Endothelial cell (in vitro differentiated cells): ENCODE measurements at places on chromosomes 12 and 14.

GRCh38 chr14:52244997-52245396 is 22.5 kb upstream of the PTGDR start:
- DNase-seq, result no peak

GRCh38 chr12:14959463-14959862 is 1.9 kb downstream of the ARHGDIB start:
- no peak for DNase-seq

- DNase-seq, result no peak
Observed at GRCh38 chr14:80278293-80279023, 67.2 kb upstream of the DIO2 start.

DNA sequence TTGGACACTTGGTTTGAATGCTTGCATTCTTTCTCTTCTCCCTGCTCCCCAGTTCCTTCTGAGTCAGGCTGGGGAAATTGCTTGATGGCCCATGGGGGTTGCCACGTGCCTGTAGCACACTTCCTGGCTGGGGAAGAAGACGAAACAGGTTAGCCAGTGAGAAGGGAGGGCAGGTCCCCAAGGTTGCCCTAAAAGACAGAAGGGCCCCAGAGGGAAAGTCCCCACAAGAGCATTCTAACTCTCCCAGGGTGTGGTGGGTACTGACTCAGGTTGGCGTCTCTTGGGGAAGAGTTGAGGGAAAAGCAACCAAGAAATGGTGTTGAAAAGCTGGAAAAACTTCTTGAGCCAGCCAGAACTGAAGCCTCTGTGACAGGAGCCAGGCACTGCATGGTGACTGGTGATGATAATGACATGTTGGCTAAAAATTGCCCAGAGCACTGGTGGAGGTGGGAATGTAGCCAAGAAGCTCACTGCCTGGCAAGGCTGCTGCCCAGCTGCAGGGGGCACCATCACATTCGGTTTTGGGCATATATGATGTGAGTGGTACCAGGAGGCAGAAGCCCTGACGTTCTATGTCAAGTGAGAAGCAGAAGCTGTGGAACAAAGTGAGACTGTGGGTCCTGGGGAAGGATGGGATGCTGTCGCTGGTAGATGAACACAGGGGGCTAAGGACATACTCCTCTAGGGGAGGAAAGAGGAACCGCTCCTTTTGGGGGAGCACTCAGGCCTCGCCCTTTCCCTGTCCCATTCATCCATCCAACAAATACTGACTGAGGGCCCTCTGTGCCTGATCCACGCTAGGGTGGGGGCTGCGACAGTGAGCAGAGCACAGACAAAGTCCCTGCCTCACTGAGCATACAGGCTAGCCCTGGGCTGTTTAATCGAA is 8.1 kb upstream of the RABGGTA start:
- no peak for DNase-seq

DNA sequence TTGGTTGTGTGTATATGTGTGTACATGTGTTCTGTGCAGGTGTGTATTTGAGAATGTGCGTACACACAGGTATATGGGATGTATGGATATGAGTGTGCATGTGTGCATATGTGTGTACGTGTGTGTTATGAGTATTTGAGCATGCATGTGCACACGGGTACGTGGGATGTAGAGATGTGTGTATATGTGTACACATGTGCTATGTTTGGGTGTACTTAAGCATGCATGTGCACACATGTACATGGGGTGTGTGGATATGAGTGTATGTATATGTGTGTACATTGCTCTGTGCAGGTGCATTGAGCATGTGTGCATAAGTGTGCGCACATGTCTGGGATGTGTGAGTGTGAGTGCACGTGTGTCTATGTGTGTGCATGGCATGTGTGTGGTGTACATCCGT is 34.3 kb upstream of the SFSWAP start:
- DNase-seq, result no peak

DNA sequence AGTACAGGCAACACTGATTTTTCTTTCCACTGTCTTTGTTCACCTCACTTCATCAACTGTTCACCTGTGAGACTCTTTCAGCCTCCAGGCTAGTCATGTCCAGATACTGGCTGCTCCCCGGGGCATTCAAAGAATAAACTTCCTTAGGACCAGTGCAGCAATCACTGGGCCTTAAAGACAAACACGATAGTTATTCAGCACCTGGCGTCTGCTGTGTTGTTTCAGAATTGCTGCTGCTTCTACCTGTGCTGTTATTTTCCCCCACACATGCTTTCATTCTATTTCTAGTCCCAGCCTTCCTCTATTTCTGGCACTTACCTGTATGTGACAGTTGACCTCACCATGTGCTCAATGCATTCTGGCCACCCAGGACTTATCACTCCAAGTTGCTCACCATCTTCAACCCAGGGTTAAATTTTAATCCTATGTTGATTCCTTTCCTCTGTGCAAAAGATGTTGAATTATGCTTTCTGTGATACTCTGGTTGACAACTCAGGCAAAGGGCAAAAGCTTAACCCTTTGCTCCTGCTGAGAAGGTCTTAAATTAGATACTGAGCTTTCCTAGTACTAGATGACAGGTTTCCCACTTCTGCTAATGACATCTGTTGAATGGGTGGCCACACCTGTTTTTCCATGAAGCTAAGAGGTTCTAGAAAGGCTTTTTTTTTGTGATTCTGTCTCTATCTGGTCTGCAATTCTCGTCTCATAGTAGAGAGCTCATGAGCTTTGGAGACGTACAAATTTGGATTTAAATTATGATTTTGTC is 41.4 kb downstream of the PTPRQ start:
- no peak for DNase-seq

DNA sequence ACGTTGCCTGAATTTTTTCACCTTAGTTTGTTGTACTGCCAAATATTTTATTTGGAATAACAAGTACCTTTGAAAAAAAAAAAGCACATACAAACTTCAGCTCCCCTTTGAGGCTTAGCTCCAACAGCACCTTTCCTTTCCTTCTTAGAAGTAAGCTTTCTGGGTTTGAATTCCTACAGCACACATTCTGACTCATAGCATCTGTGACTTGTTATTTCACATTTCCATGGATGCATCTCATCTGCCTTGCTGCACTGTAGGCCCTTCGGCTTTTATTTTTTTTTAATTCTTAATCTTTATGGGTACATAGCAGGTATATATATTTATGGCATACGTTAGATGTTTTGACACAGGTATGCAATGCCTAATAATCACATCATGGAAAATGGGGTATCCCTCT is 7.2 kb downstream of the LGALS3 start:
- no peak for DNase-seq

GRCh38 chr12:24728826-24729225 is 220.1 kb downstream of the BCAT1 start:
- DNase-seq, result no peak

- DNase-seq, result no peak
Observed at GRCh38 chr14:98501836-98502235, 770.2 kb downstream of the BCL11B start.

DNA sequence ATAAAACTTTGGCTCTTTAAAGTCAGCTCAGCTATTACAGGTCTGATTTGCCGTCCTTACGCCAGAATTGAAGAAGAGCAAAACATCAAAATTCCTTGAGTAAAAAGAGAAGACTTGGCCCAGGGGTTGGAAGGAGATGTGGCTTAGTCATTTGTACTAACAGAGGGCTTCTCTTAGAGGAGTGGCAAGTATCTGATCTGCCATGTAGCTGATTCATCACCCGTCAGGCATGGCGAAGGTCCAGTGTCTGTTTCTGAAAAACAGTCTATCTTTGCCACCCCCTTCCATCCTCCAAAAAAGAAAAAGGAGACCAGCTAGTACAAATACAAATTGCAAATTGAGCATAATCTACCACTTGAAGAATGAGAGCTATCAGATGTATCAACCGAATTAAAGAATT is 91.9 kb downstream of the RAD52 start:
- DNase-seq, result no peak

GRCh38 chr12:116694653-116695463 is 43.0 kb downstream of the SPRING1 start:
- DNase-seq, result no peak

- no peak for DNase-seq
Observed at GRCh38 chr14:92987713-92988510, 65.0 kb downstream of the CHGA start.

DNA sequence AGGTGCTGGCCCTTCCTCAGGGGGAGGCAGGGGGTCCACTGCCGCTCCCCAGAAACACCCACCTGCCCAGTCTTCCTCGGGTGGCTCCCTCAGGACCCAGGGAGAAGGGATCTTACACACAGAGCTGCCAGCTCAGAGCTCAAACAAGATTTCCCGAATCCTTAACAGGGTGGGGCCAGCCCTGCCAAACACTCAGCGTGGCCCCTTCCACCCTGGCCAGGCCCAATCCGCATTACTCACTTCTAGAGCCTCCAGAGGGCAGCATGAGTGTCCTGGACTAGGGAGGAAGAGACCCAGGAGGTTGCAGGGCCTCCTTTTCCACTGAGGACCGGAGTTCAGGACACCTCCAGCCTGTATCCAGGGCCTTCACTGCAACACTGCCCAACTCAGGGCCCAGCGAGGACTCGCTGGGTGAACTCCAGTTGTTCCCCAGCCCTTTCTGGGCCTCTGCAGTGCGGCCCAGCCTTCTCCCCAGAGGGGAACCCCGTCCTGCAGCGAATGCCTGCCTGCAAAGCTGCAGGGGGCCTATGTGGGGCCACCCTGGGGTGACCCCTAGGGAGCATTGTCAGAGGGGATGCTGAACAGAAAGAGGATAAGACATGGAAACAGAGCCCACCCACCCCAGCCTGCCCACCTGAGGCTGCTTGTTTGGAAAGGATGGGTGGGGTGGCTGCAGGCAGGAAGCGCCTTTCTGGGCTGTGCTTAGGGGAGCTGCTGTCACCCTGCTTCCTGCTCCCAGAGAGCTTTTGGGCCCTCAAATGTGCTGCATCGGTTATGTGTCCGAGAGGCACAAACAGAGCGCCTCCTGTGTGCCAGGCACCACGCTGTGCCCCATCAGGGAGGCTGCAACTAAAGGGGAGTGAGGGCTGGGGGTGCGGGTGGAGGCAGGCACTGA is 43.8 kb downstream of the CCNK start:
- no peak for DNase-seq

DNA sequence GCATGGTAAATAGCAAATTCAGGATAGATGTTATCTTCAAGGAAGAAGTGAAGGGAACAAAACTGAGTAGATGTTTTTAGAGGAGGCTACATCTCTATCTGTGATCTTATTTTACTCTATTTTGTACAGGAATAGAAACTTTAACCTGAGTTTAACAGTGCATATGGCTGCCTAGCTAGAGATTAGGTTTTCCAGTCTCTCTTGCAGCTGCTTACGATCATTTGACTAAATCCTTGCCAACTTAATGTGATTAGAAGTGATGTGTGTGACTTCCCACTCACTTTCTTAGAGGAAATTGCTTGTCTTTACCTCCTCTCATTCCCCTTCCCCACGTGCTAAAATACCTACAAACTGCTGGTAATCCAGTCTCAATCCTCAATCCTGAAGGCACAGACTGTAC is 26.5 kb upstream of the SLC15A5 start:
- no peak for DNase-seq

GRCh38 chr14:56331592-56332216 is 213.5 kb downstream of the PELI2 start:
- DNase-seq, result no peak

DNA sequence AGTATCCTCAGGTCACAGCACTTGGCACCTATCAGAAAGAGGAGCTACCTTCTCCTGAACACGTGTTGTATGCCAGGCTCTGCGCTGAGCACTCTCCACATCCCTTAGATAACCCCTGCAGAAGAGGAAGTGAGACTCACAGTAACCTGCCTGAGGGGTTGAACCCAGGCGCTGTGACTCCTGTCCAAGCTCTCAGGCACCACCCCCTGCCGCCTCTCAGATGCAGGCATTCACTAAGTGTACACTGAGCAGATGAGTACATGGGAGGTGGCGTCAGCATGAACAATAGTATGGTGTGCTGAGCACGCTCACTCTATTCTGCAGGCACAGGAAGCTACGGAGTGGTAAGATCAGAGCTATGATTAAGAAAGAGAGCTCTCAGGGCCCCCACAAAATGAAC is 21.0 kb upstream of the RIC8B start:
- DNase-seq, result no peak

- peak; percentile 57 for DNase-seq
Observed at GRCh38 chr12:49232940-49233841, 31.7 kb upstream of the TUBA1C start.

DNA sequence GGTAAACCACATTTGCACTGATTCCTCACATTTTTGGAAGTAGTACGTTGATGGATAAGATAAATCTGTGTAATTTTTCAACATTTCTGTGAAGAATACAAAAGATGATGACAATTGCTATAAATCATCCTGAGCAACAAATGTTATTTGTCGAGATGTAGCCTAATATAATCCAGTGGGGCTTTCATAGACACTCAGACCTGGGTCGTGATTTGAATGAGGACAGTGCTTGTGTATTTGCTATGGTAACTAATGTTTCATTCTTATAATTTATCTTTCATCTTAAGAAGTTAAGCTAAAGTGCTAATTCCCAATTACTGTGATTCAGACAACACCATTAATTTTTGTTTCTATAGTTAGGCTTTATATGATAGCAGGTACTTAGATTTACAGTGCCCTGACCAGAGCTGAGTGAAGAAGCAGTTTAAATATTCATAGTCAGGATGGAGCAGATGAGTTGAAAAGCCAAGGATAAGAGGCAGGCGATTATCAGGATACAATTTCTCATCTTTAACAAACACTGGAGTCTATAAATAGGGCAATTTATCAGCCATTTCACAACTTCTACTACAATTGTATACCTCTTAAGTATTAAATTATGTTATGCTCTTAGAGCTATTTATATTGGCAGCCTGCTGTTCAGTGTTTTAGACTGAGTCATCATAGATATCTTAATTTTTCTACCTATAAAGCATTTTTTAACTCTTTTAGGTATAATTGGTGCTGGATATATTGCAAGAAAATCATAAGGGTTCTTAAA is 359.9 kb downstream of the TRHDE start:
- DNase-seq, result no peak

DNA sequence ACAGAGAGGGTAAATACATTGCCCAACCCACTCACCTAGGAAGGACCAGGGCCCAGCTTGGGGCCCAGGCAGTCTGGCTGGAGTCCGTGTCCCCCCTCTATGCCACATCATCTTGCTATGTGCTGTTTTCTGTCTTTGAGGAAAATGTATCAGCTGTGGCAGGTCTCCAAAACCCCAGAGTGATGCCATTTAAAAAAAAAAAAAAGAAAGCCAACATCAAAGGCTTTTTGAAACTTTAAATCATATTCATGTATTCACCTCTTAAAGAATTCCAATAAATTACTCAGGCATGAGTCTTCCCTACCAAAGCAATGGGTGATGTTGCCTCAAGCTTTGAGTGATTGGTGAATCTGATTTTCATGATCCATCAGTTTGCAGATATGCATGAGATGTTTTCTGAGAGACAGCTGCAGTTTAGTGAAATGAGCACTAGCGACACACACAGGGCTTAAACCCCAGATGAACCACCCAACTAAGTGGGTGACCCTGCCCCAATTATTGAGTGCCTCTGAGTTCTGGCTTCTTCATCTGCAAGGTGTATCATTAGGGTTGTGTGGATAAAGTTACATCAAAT is 6.1 kb downstream of the KRT81 start:
- no peak for DNase-seq

GRCh38 chr14:20642182-20642581 is 691 bp upstream of the OR6S1 start:
- DNase-seq, result no peak

GRCh38 chr12:13595536-13596443 is 385.6 kb downstream of the GRIN2B start:
- DNase-seq, result no peak
